ENCODE measurements at places on chromosomes 3 and 15.

DNA sequence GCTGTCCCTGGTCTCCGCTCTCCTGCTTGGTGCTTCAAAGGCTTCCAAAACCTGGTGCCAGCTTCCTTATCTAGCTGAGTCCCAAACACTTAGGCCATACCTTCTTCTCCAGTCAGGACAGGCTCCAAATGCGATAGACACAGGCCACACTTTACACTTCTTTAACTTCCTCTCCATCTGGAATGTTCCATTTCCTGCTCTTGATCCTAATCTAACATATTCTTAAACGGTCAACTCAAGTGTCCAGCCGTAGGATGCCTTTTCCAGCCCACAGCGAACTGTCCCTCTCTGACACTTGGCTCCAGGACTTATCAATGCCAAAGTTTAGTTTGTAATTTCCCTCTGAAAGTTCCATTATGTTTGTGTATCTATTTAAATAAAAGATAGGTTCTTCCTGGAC lies 19.2 kb upstream of the PLA2G4F start:
- DNase-seq, result no peak

- no peak for DNase-seq
Observed at GRCh38 chr3:47377186-47377585, 3.6 kb upstream of the PTPN23 start.

DNA sequence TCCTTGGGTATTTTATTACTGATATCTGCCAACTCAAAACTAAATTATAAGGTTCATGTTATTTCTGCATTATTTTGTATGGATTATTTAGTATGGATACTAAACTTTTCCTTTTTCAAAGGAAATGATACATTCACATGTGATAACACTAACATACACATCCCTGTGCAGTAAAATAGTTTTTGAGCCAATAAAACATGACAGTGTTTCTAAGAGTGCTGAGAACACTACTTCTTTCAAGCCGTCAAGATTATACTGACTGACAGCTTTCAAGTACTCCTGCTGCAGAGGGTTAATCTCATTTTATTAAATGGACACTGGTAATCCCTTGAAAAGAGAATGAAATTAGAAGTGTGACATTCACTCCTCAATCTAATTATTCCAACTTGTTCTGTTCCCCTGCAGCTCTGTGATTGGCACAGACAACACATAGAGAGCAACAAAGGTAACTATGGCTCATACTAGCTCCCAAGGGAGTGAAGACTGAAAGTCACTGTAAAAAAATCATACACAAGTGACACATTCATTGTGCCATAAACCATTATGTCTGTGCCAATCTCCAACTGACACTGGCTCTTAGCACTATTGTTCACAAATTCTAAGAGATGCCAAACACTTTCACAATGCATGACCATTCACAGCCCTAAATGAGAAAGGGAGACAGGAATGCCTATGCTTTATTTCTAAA lies 468.6 kb downstream of the SHQ1 start:
- no peak for DNase-seq

- no peak for DNase-seq
Observed at GRCh38 chr15:23628612-23629233, 18.9 kb downstream of the MAGEL2 start.

DNA sequence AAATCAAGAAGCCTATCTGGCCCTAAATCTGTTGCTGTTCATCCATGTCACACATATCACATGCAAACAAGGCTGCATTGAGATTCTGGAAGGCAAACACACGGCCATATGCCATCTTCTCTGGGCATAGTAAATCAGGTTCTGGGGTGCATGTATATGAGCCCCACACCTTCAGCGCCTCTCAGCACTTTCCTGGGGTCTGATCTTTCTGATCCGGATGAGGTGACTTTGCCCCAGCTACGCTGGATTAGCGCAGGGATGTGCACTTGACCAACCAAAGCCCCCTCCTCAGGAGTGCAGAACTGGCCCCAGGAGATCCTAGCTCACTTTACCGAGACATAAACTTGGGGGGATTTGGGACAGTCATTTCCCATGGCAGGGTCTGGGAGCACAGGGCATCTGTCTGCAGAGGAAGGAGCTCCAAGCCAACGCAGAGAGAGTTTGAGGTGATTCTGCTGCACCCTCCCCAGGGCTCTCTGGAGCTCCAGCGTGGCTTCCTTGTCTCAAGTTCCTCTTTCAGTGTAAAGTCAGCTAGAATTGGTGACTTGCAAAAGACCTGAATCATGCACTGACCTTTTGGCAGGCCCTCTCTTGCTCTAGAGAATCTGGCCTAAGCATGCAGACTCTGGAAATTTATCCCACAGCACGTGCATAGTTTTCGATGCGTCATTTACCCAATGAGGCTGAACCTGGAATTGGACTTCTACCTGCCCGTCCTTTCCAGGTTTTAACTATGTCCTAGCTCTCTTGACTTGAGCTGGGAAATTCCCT lies 63.5 kb upstream of the KLF13 start:
- DNase-seq, result no peak

Data from Panc1 (cell line).